ENCODE measurements at places on chromosomes 2 and 18.

- peak; percentile 13 for DNase-seq
These were observed 53.0 kb downstream of the SKA1 start for GRCh38 chr18:50427896-50428295.

DNA sequence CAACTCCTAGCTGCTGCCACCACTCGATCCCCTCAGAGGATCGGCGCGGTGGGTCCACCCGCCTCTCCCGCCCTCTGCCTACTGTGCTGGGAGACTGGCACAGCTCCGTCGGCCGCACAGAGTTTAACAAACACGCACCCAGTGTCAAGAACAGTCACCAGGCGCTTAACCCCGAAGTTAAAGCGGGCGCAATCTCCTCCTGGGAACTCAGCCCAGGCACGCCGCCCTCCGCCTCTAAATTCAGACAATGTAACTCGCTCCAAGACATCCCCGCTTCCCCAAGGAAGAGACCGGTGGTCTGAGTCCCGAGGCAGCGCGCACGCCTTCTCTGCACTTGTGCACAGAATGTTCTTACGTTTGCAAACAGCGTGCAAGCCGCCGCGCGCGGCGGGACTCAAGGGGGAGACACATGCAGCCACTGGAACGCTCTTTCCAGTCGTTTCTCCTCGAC, 533 bp downstream of the CXCR4 start:
- peak; percentile 79 for DNase-seq

DNA sequence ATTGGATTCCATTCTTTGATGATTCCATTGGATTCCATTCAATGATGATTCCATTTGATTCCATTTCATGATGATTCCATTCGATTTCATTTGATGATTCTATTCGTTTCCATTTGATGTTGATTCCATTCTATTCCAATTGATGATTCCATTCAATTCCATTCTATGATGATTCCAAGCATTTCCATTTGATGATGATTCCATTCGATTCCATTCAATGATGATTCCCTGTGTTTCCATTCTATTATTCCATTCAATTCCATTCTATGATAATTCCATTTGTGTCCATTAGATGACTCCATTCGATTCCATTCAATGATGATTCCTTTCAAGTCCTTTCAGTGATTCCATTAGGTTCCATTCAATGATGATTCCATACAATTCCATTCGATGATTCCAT, 1090.5 kb downstream of the RPIA start:
- DNase-seq, result no peak

- no peak for DNase-seq
These were observed 78.7 kb downstream of the APOB start for GRCh38 chr2:20965221-20965620.

- no peak for DNase-seq
These were observed 106.2 kb downstream of the COBLL1 start for GRCh38 chr2:164735309-164735919.

GRCh38 chr2:105328281-105329196, 996 bp downstream of the TGFBRAP1 start:
- peak; percentile 76 for DNase-seq

DNA sequence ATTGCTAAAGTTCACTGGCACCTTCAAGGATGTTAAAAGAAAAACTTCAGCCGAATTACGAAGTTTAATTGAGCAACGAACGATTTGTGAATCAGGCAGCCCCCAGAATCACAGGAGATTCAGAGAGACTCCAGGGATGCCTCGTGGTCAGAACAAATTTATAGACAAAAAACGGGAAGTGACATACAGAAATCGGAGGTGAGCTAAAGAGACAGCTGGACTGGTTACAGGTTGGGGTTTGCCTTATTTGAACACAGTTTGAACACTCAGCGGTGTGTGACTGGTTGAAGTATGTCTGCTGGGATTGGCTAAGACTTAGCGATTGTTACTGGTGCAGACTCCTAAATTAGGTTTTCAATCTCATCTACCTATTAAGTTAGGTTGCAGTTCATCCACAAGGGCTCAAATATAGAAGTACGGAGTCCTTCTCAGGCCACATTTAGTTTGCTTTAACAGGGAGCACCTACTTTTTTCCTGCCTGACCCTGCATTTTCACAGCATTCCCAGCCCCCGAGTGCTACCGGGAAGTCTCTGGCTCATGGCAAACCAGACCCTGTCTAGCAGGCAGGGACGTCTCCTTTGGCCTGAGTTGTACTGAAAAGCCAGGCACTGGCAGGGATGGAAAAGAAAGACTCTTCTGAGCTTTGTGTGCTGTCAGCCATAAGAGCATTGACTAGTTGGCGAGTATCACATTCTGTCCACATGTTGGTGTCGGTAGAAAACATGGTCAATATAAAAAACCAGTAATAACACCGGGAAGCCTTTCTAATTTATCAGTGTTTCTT, 41.1 kb downstream of the CDCA7 start:
- peak; percentile 7 for DNase-seq

- no peak for DNase-seq
These were observed 38.1 kb upstream of the MMADHC start for GRCh38 chr2:149625671-149626070.

DNA sequence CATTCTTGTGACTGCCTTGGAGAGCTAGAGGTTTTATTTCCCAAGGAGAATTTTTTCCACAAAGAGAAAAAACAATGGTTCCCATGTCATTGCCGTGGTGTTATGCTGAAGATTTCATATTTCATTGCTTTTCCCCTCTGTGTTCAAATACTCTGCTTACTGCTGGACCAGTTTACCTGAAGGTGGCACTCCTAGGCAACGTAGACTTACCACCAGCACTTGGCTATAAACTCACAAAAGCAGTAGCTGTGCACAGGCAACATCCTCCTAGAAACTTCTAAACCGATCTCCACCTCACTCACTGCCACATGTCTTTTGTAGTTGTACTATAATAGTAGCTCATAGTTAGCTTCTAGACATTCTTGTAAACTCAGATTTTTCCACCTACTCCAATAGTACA, 1319.7 kb upstream of the CRIM1 start:
- peak; percentile 4 for DNase-seq

GRCh38 chr2:158912112-158912511, 56.3 kb upstream of the TANC1 start:
- peak; percentile 53 for DNase-seq

DNA sequence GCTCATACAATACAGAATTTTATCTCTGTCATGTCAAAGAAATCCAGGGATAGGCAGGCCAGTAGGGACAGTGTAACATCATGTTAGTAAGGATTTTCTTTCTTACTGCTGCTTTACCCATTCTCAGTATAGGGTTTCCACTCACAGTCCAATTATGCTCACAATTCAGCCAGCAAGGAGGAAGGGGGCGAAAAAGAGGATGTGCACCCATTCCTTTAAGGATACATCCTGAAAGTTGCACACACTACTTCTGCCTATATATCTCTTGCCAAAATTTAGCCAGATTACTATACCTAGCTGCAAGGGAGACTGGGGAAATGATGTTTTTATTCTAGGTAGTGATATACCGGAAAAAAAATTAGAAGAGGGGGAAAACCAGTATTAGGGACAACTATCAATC, 66.1 kb downstream of the BAZ2B start:
- no peak for DNase-seq

- no peak for DNase-seq
These were observed 46.5 kb downstream of the TWIST2 start for GRCh38 chr2:238894226-238894949.

- no peak for DNase-seq
These were observed 91.3 kb downstream of the ZBTB7C start for GRCh38 chr18:48317781-48318381.

GRCh38 chr2:200089756-200090109, 134.4 kb downstream of the MAIP1 start:
- no peak for DNase-seq

GRCh38 chr2:77604953-77605929, 83.1 kb upstream of the LRRTM4 start:
- no peak for DNase-seq

DNA sequence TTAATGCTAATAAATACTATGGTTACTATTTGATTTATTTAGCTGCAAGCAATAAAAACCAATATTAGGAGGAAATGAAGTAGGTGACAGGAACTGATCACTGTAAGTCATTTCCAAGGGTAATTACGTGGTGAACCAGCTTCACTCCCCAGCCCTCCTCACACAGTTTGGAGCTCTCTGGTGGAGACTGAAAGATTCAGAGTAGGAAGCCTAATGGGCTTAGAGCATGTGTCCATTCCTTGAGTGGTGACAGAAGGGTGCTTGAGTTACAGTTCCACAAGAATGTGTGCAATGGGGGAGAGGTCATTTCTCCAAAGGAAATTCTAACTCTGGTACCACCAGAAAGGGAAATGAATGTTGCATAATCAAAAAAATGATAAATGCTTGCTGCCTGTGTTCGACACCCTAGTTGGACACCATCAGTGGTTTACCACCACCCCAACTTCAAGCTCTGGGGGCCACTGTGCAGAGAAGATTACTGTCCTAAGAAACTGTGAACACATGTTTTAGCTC, 285.1 kb upstream of the MMADHC start:
- no peak for DNase-seq

DNA sequence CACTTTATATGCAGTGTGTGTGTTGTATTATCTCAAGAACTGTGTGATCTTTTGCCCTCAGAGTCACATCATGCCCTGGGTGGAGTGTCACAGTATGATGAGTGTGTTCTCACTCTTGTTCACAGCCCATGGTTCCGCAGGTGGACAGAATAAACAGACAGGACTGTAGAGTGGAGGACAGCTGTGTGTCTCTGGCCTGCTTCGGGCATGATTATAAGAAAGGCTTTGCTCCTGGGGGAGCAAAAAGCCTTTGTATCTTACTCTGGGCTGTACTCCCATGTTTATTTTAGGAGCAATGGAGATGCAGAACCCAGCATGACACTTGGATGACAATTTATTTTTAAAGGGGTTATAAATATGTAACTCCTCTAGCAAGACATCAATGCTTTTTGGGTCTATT, 371.7 kb upstream of the MEX3C start:
- DNase-seq, result no peak

DNA sequence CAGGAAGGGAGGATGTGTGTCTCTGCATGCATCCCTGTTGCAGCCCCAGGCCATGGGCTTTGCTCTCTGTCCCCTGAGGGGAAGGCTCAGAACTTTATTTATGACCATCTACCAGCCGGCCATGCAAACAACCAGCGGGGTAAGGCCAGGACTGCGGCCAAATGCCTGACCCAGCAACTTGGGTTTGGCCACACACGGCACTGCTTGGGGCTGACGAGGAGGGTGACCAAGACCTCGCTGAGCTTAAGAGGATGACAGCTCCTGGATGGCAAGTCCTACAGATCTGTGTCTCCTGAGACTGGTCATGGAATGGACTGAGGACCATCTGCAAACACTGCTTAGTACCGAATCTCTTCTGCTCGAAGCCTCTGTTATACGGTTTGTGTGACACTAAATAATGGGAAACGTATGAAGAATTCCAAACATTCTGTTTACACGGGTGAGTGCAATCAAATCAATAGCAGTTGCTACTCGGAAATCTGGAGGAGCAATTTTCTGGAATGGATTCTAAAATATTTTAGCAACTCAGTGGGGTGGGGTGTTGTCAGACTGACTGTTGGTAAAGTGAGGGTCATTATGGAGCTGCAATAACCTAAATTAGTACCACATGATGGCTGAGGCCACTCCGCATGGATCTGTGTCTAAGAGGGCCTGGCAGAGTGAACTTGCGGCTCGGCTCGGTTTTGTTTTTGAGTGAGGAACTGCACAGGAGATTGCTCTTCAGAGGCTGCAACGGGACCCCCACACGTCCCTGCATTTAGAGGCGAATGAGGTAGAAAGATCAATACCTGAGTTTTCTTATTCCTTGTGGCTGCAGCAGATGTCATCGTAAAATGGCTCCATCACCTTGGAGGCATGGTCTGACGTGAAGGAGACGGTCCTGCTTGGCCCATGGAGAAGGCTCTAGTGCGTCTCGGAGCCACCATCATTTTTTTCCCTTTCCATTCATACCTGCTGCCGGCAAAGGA, 26.6 kb downstream of the TMEM18 start:
- DNase-seq, result no peak

DNA sequence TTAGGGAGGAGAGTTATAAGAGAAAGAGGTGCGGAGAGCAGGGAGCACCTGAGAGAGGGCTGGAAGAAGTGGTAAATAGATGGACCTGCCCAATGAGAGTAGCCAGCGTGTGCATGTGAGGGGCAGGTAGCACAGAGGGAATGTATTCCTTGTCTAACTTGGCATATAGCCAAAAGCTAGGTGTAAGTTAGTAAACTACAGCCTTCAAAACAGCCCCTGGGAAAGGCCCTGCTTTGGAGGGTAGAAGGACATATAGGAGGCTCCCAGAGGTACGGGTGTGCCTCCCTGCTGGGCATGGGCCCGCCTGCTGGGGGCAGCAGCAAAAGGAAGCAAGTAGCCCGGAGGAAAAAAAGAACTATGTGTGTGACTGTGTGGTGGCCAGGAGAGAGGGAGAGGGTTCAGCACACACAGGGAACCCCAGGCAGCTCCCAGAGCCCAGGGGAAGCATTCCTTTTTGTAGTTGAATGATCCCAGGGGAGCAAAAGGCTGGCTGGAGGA, 48.0 kb downstream of the TCF7L1 start:
- DNase-seq, result peak; percentile 9

All from hematopoietic multipotent progenitor cell treated with erythropoietin and hydrocortisone succinate and interleukin-3 and kit ligand, for 4 days (in vitro differentiated cells).